OCI-M1 (cell line): ENCODE measurements at places on chromosomes 13 and 19.

GRCh38 chr13:75411924-75412537, 69.9 kb downstream of the TBC1D4 start:
- DNase-seq, result no peak

DNA sequence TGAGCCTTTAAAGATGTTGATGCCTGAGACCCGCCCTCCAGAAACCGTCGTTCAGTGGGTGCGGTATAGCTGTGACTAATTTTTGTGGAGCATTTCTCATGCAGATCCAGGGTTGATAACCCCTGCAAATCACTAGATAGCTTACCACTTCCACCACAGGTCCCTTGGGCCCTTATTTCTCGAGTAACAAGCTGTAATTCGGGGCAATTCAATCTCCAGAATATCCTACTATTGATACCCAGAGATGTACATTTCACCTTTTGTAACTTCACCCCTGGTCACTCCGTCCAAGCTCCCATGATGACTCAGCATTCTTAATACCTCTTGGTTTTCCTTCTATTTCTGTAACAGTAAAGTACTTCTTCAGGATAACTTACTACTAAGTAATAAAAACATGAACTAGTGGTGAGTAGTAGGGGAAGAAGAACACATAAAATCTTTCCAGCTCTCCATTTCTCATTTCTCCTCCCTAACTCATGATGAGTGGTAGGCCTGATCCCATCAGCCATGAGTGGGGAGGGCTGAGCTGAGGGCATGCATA, 71.9 kb upstream of the UBL3 start:
- no peak for DNase-seq

DNA sequence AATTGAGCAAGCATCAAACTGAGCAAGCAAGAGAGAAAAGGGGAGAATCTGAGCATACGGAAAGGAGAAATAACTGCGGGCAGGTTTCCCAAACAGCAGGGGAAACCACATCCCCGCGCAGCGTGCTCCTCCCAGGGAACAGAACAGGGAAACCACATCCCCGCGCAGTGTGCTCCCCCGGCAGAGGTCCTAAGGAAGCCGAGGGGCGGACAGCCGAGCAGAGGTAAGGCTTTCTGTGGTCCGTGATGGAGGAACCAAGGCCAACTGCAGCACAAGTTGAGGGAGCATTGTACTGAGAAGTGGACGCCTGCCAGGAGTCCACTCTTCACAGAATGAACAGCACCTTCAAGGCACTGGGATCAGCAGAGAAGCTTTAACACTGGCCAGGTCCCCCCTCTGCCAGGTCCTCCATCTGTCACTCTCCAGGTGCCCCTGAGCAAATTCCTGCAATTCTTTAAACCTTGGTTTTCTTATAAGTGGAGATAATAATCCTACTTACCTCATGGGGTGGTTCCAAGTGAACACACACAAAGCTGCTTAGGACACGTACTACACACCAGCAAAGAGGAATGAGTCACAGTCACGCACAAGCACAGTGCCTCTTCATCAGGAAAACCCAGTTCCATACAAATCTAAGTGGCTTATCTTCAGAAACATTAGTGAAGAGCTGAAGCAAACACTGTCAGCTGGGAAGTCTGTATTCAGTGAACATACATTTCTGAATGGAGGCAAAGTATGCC, 23.0 kb upstream of the LAMP1 start:
- peak; percentile 20 for DNase-seq

- DNase-seq, result no peak
Measured at GRCh38 chr13:51801631-51802099, 2.3 kb downstream of the DHRS12 start.

GRCh38 chr13:45364876-45365557, 24.0 kb upstream of the TPT1 start:
- DNase-seq, result no peak

GRCh38 chr13:100338275-100338674, 249.4 kb downstream of the PCCA start:
- peak; percentile 16 for DNase-seq

GRCh38 chr19:49856574-49857021, 5.6 kb downstream of the PTOV1 start:
- no peak for DNase-seq

- no peak for DNase-seq
Measured at GRCh38 chr13:73883162-73883561, 251.0 kb downstream of the KLF12 start.

- no peak for DNase-seq
Measured at GRCh38 chr13:73177916-73178565, 119.2 kb downstream of the KLF5 start.

GRCh38 chr19:16375157-16375935, 50.7 kb downstream of the KLF2 start:
- DNase-seq, result no peak

- DNase-seq, result no peak
Measured at GRCh38 chr13:98535501-98536354, 41.2 kb downstream of the STK24 start.

GRCh38 chr19:14203177-14203576, 2.8 kb downstream of the ADGRL1 start:
- DNase-seq, result no peak

DNA sequence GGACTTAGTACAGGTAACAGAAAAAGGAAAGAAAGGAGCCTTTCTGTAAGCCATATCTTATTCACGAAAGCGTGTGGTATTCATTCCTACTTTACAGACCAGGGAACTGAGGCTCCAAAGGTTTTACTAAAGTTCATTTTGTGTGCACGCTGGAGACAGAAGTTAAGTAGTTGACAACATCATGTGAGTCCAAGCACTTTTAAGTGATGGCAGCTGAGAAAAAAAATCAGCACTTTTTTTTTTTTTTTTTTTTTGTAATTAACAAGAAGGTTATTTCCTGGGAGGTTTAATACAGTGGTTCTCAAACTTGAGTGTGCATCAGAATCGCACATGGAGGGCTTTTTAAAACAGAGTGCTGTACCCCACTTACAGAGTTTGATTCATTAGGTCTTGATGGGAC, 2.0 kb downstream of the DNAJC3 start:
- no peak for DNase-seq

- DNase-seq, result peak; percentile 38
Measured at GRCh38 chr13:20291675-20292074, 59.6 kb upstream of the GJB6 start.

- no peak for DNase-seq
Measured at GRCh38 chr13:113145911-113146598, 12.4 kb upstream of the PROZ start.

- DNase-seq, result peak; percentile 87
Measured at GRCh38 chr13:57624565-57625435, 6.7 kb upstream of the PCDH17 start.

DNA sequence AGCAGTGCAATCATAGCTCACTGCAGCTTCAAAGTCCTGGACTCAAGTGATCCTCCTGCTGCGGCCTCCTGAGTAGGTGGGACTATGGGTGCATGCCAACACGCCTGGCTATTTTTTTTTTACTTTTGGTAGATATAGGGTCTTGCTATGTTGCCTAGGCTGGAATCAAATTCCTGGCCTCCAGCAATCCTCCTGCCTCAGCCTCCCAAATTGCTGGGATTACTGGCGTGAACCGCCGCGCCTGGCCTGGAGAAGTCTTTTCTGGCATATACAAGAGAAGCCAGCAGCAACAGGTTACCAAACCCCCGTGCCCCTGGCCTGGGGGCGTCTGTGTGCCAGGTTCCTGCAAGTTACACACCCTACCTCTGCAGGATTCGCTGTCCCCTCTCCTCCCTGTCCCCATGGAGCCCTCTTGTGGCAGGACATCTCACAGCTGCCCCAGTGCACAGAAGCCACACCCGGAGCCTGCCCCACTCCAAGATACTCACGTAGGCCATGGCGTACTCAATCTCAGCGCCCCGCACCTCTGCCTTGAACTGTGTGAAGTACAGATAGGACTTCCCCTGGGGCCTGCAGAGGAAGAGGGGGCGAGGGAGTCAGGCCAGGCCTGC, 9.9 kb downstream of the MYDGF start:
- peak; percentile 78 for DNase-seq

- DNase-seq, result peak; percentile 10
Measured at GRCh38 chr13:23876265-23876664, 12.9 kb downstream of the MIPEP start.

- peak; percentile 38 for DNase-seq
Measured at GRCh38 chr13:51666374-51666773, 82.1 kb downstream of the WDFY2 start.

DNA sequence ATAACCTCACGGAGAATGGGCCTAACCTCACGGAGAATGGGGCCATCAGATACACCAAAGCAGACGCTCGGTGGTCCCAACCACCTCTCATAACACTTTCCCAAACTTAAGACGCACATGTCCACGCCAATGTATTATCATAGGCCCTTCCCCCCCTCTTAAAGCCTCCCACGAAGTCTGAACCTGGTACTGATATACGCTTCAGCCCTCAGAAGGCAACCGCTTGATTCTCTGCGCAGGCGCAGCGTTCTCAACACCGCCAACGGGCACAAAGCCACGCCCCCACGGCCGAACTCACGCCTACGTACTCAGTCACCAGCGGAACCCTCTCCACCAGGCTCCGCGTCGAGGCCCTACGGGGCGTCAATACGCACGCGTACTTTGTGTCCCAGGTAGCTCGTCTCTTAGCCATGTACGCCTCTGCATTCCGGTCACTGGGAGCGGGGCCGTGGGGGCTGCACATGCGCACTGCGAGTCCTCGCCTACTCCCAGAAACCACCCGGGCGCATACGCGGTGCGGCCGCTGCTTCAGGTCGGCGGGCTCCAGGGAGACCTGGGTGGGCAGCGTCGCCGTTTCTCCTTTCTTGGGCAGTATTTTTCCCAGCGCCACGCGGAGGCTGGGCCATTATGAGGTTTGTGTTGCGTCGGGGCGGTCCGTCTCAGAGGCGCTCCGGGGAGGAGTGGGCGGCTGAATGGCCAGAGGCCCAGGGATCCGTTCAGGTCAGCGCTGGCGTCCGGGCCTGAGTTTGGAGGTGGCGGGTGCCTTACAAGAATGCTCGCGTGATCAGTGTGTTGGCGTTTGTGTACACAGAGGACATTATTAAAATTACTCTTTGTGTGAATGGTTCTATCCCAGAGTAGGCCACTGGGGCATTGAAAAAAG, 25.3 kb downstream of the ZNF582 start:
- DNase-seq, result peak; percentile 100

- peak; percentile 58 for DNase-seq
Measured at GRCh38 chr13:27450921-27451471, 632 bp upstream of the MTIF3 start.

DNA sequence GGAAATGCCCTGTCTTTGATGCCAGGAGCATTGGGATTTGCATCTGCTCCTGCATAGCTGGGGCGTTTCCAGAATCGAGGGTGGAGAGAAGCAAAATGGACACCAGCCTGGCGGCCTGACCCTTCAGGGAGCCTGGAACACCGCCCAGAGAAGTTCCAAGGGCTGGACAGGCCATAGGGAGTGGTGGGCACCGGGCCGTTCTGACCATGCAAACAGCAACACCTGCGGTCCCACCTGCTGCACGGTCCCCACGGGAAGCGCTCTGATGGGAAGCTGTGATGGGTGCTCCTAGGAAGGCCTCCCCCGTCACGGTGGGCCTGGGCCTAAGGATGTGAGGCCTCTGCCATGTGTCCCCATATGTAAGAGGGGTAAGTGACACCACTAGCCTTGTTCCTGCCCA, 34.2 kb upstream of the ANKRD10 start:
- no peak for DNase-seq

DNA sequence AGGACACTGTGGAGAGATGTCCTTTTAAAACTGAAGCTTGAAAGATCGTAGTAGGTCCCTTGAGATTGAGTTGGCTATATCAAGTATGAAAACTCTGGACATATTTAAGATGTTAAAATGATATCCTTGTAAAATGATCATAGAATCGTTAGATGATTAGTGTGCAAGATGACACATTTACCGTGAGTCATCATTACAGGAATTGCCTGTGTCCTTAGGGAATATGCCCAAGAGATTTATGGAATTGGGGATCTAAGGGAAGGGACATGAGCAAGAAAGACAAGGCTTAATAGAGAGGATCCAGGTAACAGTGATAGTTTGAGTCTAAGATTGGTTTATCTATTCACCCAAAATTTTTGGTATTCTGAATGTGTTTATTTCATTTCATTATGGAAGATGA, 233.7 kb downstream of the GPC5 start:
- DNase-seq, result no peak

DNA sequence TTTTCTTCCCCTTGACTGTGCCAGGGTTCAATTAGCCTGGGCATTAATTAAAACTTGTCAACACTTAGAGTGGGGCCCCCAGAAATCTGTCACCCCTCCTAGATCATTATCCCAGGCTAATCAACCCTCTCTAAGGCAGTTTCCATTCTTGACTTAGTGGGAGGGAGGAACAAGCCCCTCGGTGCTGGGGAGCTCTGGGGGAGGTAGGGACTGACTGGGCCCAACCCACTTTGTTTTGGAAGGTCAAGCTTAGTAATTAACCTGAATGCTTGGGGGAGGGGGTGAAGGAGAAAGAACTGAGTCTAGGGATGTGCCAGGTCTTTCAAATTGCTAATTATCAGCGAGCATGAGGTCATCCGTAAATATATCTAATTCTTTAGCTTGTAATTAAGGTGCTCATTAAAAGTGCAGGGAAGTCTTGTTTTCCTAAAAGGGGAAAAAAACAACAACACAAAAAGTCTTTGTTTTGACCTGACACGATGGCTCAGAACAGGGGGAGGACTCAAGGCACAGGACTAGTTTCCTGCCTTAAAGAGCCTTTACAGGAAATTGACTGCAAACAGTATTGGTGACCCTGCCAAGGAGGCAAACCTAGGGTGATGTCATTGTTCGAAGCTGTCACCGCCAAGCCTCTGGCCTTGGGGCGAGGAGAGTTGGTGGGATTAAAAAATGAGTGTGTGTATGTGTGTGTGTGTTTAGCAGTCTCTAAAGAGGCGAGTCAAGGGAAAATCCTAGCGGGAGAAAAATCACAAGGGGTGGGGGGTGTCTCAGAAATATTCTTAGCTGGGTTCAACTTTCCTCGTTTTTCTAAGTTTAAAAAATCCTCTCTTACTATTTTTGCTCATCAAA, 19.4 kb downstream of the ACTN4 start:
- DNase-seq, result no peak

DNA sequence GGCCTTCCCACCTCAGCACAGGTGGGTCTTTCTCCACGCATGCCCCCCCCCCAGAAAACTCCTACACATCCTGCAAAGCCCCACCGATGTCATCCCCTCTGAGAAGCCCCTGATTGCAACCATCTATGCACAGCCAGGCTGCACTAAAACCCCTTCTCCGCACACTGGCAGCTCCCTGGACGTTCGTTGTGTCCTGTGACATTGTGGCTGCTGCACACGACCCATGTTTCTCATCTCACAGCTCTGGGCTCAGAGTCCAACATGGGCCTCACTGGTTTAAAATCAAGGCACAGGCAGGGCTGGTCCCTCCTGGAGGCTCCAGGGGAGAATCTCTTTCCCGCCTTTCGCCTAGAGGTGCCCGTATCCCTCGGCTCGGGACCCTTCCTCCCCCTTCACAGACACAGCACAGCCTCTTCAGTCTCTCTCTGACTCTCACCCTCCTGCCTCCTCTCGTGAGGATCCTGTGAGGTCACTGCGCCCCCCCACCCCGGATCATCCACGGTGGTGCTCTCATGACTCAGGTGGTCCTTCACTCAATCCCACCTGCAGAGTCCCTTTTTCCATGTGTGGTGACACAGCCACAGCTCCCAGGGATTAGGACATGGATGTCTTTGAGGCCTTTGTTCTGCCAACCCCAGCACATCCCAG, 71.2 kb downstream of the GADD45B start:
- DNase-seq, result no peak
